Stimulated activated CD4-positive, alpha-beta T cell treated with anti-CD3 and anti-CD28 coated beads, Interleukin-15, amount 100 ng/mL, for 1 hour (primary cell): ENCODE measurements at places on chromosomes 2 and 18.

GRCh38 chr2:172095905-172096625, 6.6 kb downstream of the DLX2 start:
- DNase-seq = no peak

GRCh38 chr2:182280118-182280517, 146.7 kb downstream of the PDE1A start:
- DNase-seq = no peak

DNA sequence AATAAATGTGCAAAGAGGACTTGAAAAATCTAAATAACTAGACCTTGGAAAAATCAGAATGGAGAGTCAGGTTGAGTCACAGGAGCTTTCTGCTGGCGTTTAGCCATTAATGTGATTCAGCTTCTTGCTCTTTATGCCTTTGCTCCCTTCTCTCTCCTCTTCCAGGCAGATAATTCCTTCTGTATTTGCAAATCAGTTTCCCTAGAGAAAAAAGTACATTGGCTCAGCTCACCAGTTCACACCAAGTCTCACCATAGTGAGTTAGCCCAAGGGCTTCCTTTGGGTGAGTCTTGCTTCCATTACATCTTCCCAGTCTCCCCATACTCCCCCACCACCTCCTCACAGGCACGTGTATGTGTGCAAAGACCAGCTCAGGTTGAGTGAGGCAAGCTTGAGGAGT, 73.6 kb downstream of the CYBRD1 start:
- no peak for DNase-seq

DNA sequence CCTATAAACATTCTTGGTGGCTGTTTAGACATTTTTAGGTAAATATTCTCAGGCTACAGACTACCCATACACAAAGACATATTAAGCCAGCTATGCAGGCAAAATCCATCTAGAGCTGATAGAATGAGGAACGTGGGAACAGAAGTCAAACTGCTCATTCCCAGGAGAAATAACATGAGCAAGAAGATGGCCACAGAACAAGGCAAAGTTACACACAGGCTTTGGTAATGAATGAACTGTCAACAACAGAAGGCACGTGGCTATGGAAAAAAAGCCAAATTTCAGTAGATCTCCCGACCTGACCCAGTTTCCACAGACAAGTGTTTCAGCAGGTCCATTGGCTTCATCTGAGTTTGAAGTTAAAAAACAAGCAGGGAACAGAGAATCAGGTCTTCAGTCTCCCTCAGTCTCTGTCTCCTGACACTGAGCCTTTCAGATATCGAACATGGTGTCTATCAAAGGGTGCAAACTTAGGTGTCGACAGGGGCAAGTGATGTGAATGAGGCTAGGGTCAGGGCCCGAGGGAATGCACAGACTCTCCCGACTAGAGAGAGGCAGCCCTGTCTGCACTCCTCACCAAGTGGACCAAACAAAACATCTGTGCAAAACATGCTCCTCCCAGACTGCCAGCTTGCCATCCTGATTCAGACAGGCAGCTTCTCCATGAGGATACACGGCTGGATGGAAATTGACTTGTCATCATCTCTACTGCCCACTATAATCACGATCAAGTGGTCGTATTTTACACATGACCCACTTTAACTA, 25.9 kb downstream of the SIGLEC15 start:
- no peak for DNase-seq

- DNase-seq = no peak
These were observed 15.9 kb downstream of the RTP5 start for GRCh38 chr2:241885291-241885945.

- no peak for DNase-seq
These were observed 288.6 kb upstream of the HDAC4 start for GRCh38 chr2:239689410-239689809.
